Cortex of kidney (tissue), 1 donor: ENCODE measurements at places on chromosomes 16 and 17.

DNA sequence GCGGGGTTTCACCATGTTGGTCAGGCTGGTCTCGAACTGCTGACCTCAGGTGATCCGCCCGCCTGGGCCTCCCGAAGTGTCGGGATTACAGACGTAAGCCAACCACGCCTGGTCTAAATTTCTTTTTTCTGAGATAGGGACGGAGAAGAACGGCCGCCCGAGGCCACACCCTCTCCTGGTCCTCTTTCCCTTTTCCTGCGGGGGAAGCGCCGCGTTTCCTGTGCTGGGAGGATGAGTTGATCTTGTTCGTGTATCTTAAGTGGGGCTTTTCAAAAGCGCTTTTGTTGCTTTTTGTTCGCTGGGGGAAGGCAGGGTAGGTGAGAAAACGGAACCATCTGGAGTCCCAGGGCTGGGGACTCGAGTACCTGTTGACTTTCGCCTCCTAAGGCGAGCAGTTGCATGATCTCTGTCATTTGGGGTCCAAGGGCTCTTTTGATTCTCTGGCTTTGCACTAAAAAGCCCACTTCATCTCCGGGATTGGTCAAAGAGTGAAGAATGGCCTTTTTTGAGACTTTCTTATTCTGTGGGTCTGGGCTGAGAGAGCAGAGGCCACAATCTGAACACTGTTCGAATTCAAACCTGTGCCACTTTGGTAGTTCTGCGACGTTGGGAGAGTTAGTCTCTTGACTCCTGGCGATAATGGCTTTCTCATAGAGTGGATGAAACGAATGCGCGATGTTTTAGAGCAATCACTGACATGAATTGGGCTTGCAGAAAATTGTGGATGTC, 1.3 kb downstream of the FUS start:
- DNase-seq = no peak

DNA sequence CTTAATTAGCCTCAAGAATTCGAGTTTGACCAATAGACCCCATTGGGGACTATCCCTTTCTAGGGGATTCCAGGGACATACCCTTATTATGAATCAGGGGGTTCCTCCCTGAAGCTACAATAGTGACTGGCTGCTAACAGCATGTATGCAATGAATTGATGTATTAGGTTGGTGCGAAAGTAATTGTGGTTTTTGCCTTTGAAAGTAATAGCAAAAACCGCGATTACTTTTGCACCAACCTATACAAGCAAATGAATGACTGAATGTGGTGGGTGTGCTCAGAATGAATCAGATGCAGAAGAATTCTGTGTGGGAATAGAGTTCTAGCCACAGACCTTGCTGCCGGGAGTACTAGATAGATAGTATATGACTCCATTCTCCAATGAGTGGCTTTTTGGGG, 76.7 kb downstream of the HLF start:
- no peak for DNase-seq

GRCh38 chr17:78081551-78081950, 47.0 kb downstream of the TMC6 start:
- DNase-seq = no peak

GRCh38 chr16:13390093-13390985, 488.9 kb downstream of the SHISA9 start:
- DNase-seq = no peak

- DNase-seq = no peak
These were observed 239.7 kb downstream of the XYLT1 start for GRCh38 chr16:17230932-17231581.

DNA sequence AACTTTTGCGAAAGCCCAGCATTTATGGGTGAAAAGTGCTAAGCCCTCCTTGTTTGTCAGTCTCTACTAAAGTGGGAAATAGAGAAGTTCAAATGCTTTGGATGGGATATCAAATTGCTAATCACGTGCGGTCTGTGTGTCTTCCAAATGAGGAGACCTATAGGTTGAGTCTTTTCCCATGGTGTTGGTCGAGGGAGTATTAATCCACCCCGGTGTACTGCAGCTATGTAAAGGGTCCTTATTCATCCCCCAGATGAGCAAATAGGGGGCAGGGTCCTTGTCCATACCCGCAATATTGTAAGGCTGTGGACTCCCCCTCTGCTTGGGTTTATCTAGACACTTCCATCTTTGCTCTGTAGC, 14.6 kb downstream of the KIAA0513 start:
- no peak for DNase-seq

GRCh38 chr16:79411357-79411756, 189.2 kb downstream of the MAF start:
- DNase-seq = no peak

- no peak for DNase-seq
These were observed 48.1 kb downstream of the MYO1D start for GRCh38 chr17:32828822-32829221.

DNA sequence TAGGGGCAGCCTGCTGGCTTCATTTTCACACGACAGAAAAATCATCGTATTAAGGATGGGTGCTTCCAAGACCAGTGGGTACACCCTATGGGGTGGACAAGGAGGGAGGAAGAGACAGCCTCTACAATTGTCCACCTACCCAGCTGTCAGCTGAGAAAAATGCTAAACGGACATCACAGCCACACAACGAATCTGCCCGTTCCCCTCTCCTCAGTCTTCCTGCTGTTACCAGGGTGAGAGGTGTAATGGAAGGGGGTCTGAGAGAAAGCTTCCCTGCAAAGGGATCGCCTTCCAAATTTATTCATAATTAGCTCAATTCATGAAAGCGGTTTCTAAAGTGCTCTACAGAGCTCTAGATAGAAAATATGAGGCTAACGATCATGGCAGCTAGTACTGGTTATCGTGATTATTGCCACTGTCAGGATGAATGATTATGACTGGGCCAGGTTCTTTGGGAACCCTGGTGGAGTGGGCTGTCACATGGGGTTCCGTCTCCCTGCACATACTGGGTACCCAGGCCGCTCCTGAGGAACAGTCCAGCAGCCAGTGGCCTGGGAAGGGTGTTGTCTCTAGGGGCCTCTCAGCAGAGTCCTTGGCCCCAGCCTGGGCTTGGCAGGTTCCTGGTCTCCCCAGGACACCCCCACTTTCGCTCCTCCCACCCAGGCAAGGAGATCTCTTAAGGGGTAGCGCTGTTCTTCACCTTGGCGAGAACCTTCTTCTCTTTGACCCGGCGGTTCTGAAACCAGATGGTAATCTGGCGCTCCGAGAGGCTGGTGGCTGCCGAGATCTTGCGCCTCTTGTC, 2.2 kb downstream of the HOXB13 start:
- DNase-seq = no peak

GRCh38 chr16:57997528-57998265, 2.8 kb downstream of the ZNF319 start:
- DNase-seq = no peak

- no peak for DNase-seq
These were observed 26.9 kb downstream of the IRX5 start for GRCh38 chr16:54957403-54958166.

- no peak for DNase-seq
These were observed 7.8 kb downstream of the TRAF7 start for GRCh38 chr16:2163211-2163881.

- DNase-seq = no peak
These were observed 12.5 kb downstream of the RARA start for GRCh38 chr17:40321524-40321929.

DNA sequence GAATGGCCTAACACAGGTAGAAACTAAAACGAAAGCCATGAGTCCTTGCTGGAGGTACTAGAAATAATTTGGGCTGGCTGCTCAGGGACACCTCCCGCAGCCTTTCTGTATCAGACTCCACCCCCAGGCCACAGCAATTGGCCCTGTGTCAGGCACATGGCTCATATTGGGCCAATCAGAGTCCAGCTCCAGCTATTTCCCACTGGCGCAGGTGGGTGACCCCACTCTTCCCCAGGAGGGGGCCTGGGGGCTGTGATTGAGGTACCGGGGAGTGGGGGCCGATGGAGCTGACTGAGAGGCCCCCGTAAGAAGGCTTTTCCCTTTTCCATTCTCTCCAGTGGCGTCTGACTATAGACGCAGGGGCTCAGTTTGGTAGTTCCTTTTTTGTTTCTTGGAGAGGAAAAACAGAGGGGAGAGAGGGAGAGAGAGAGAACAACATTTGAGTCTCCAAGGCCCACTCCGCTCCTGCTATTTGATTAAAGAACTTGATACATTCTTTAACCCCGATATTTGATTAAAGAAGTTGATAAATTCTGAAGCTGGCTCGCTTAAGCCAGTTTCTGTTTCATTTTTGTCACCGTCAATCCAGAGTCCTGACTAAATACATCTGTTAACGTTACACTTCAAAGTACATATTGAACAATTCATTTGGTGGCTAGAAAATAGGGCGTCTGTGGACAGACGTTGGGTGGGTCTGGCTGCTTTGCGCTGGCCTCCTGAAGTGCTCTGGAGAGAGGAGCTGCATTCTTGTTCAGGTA, 26.3 kb downstream of the FOXL1 start:
- DNase-seq = no peak

- no peak for DNase-seq
These were observed 32.2 kb downstream of the FZD2 start for GRCh38 chr17:44589316-44590071.

GRCh38 chr17:61400066-61400716, 548 bp downstream of the TBX2 start:
- DNase-seq = no peak

DNA sequence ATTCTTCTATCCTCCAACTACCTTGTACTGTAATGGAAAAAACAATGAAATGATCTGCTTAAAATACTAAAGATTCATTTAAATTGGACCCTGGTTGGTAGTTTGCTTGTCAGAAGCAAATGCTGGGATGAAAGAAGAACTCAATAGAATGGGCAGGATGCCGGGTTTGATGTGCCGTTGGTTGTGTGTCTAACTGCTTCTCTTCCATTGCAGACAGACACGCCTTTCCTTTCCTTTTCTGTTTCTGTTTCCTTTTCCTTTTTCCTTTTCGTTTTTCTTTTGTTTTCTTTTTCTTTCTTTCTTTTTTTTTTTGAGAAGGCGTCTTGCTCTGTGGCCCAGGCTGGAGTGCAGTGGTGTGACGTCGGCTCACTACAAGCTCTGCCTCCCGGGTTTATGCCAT, 64.6 kb downstream of the PLCG2 start:
- DNase-seq = no peak

DNA sequence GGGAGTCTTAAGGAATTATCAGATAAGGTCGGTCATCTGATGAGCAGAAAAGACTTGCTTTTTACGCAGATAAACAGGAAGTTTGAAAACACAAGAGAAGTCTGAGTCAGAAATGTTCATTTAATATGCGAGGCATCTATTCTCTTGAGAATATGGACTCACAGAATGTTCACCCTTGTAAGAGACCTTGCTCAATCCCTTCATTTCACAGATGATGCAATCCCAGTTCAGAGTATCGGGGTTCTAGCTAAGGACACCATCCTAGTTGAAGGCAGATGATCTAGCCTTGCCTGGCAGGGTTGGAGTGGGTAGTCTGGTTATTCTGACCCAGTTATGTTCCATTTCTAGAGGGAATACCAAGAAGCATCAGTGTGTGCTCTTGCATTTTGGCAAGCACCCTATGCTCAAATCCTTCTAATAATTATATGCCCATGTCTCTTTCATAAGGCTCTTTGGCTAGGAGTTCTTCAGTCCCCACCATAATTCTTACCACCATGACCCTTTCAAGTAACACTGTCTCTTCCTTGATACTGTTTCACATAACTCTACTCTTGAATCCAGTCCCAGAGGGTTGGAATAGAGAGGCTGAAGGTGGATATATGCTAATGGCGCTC, 42.5 kb downstream of the YPEL2 start:
- DNase-seq = no peak
